ENCODE measurements at places on chromosomes 4 and X.
A peak's percentile ranks its signal among the peaks of the same experiment; 100 is the strongest.

DNA sequence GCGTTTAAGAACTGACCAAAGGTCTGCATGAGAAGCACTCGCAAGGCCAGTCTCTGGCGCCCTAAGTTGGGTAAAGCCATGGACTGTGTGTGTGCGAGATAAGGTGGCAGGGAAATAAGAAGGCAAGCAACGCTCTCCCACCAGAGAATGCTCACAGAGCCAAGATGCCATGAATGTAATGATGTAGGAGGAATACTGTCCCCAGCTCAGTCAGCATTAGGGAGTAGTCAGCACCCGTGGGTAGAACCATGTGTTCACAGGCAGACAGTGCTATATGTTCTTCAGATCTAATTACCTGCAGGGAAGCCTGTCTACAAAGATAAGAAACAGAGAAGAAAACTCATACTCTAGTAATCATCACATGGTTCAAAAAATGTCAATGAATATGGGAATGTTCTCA, 68.8 kb downstream of the SEC24D start:
- no peak for DNase-seq

DNA sequence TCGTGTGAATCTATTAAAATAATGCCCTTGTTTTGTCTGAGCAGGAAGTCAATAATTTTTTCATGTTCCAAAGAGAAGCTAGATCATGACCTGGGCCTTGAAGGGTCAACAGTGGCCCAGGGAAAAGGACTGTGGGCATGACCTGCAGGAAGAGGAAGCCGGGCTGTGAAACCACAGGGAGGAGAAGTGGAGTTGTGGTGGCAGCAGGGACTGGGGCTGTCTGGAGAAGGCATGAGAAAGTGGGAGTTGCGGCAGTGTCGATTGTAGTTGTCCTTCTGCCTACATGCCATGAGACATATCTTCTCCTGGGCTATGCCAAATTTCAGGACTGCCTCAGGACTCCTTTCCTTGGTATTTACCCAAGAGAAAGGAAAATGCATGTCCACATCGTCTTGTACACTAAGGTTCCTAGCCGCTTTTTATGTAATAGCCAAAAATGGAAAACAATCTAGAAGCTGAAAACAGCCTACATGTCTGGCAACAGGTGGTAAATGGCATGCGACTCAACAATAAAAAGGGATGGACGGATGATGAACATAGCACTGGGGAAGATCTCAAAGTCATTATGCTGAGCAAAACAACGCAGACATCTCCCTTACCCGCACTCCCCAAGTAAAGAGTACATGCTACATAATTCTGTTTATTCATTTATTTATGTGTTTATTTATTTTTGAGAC, 13.6 kb upstream of the PTTG2 start:
- DNase-seq = no peak

GRCh38 chrX:2187352-2188115, 313.2 kb downstream of the DHRSX start:
- DNase-seq = no peak

DNA sequence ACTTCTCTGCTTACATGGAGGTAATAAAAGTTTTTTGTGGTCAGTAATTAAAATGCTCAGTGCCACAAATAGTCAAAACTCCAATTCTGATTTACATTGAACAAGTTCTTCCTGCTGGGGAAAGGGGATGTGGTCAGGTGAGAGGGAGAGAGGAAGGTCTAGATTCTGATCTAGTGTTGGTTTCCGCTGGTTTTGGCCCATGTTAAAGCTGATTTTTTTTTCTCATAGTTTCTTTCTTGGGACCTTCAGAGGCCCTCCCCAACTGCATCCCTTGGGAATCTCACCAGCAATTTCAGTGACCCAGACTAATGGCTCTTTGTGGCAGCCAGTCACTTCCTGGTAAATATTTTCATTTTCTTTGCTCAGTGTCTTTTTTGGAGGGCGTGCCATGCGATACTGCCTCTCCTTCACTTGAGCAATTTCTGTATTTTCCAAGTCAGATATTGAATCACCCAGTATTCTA, 332.7 kb downstream of the RAPGEF2 start:
- no peak for DNase-seq

DNA sequence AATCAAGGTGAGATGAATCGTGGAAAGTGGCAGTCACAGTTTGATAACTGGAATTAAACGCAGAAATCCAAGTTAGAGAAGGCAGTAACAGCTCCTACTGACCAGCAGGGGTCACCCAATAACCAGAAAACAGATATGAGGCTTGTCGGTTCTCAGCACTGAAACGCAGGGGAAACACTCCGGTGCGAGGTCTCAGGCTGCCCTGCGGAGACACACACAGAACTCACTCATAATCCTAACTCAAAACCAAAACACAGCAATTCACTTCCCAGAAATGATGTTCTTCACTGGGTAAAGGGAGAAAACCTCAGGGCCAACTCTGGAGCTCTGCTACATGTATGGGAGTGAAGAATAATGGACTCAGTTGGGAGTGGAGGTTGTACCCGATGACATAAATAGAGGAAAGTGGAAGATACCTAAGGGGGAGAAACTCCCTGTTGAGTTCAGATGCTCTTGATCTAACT, 384.4 kb downstream of the RAPGEF2 start:
- DNase-seq = peak; percentile 1

- DNase-seq = peak; percentile 27
Measured at GRCh38 chr4:186725469-186726425, 2.1 kb upstream of the FAT1 start.

All from SW 1271 (cell line).